ENCODE measurements at places on chromosomes 2 and 18.

- DNase-seq = no peak
Observed at GRCh38 chr2:203352604-203353255, 24.5 kb downstream of the ABI2 start.

DNA sequence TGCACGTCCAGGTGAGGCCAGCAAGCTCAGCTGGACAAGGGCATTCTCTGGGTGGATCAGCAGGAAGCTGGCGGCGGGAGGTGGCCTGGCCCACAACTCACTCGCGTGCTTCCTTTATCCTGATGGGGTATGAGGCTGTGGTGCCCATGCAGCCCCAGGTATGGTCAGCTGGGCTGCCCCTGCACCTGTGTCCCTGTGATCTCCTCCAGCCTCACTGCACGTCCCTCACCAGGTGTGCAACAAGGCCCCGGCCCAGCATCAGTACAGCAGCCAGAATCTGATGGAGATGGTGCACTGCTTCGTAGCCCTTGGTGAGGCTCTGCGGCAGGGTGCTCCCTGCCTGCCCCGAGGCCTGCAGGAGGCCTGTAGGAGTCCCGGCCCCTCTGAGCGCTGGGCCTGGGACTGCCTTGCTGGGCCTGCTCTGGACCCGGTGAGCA, 17.6 kb downstream of the MROH2A start:
- no peak for DNase-seq

- no peak for DNase-seq
Observed at GRCh38 chr18:11760498-11761167, 71.6 kb downstream of the GNAL start.

DNA sequence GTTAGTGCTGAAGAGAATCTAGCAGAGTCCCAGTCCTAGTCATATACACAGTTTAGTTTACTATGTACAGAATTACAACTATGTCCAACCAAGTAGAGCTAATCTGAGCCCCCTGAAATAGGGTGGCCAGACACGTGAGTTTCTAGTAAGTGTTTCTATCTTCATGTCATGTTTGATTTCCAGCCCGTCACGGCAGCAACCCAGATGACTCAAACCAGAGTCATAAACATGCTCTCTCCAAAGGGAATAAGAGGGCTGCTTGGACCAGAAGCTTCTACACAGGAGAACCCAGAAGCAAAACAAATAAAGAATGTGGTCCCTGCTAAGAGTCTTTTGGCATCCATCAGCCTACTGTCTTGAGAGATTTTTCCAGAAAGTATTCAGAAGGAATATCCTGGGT, 64.9 kb upstream of the WIPF1 start:
- DNase-seq = no peak

DNA sequence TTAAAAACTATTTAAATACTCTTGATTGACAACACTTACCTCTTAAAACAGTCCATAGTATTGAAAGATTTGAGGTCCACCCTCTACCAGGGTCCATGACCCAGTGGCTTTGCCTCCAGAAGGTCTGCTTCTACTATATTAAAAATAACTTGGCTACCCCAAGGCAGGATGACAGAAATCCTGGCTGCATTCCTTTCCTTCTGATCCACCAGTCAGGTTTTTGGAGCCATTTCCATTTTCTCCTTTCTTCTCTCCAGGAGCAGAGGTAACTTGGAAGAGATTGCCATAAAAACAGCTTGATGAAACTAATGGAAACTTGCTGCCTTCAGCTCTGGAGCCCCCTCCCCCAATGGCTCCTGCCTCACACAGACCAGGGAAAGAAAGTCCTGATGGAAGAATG, 2.6 kb upstream of the FAM171B start:
- DNase-seq = no peak

DNA sequence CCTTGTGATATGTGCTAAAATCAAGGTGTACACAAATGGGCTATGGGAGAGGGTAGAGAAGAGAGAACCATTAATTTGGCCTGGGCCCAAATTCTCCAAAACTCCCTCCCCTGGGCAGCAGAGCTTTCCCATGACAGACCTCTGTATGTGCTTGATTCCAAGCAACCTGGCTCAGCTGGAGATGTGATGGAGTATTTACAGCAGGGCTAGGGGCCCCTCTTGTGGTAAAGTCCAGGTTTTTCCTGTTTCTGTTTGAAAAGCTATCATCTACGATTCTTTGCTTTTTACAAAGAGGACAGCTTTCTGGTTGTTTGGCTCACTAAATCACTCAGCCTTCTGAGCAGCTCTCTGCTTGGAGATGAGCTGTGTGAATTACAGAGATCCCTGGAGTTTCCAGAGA, 40.3 kb downstream of the KCNS3 start:
- peak; percentile 35 for DNase-seq

DNA sequence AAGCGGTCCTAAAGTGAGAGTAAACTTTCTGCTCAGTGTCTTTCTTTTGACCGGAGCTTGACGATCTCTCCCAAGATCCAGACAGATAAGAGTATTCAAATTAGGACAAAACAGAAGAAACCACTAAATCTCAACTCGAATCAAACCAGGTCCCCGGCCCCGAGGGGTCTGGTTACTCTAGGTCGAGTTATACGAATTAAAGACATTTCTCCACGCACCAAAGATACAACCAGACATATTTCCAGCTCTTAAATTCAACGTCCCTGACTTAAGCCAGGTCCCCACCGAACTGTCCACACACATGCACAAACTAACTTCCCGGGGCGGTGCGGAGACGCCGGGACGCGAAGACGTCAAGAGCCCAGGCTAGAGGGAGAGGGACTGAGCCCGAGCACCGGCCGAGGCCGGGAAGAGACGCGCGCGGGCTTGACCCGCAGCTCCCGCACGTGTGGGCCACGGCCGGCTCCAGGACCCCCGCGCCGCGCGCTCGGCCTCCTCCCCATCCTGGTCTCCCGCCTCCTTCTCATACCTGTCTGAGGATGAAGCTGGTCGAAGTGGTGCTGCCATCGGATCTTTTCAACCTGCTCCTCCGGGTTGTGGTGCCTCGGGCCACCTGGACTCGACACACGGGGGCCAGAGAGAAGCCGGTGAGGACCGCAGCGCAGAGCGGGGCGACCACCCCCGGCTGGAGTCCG, 896 bp downstream of the CACNB4 start:
- DNase-seq = peak; percentile 41

DNA sequence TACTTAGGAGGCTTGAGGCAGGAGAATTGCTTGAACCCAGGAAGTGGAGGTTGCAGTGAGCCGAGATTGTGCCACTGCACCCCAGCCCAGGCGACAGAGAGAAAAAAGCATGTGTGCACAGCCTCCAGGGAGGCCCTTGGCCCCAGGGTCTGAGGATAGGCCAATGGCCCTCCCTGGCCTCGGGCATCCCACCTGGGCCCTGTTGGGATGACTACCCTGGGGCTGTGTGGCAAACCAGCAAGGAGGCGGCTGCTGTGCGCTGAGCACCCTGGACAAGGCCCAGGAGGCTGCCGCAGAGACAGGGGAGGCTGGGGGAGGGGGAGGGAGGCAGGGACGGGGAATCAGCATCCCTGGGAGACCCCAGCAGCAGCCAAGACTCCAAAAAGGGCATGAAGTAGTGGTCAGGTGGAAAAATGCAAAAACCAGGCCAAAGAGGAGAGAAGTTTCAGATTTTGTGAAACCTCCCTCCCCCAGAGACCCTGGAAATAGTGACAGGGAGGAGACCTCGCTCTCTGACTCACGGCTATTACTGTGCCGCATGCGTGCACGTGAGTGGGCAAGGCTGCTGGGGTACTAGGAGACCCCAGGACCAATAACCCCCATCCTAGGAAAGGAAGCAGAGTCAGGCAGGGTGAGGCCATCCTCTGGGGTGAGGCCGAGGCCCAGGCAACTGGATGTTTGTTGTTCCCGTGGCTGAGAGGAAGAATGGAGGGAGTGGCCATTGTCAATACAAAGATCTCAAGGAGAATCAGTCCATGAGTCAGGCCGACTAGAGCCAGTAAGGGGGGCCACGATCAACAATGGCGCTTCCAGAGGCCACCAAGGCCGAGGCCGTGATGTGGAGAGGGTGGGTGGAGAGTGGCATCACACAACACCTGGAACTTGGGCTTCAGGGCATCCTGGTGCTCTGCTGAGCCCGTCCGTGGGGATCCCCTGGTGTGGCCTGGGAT, 16.0 kb upstream of the B3GNT7 start:
- DNase-seq = no peak

DNA sequence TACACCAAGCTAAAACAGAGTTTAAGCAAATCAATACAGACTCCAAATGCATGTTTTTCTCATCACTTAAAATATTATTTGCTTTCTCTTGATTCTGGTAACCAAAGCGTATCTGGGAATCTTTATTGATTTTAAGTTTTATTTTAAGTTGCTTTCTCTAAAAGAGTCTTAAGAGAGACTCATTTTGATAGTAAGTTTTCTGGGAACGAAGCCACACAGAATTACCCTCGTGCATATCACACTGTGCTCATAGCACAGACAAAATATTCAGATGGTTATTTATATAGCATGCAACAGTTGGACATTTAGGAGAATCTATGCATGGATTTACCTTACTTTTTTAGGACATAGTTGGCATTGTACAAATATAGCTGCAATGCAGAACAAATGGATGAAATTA, 597.5 kb upstream of the NRXN1 start:
- no peak for DNase-seq

GRCh38 chr2:191243154-191243553, 2.0 kb upstream of the MYO1B start:
- no peak for DNase-seq

DNA sequence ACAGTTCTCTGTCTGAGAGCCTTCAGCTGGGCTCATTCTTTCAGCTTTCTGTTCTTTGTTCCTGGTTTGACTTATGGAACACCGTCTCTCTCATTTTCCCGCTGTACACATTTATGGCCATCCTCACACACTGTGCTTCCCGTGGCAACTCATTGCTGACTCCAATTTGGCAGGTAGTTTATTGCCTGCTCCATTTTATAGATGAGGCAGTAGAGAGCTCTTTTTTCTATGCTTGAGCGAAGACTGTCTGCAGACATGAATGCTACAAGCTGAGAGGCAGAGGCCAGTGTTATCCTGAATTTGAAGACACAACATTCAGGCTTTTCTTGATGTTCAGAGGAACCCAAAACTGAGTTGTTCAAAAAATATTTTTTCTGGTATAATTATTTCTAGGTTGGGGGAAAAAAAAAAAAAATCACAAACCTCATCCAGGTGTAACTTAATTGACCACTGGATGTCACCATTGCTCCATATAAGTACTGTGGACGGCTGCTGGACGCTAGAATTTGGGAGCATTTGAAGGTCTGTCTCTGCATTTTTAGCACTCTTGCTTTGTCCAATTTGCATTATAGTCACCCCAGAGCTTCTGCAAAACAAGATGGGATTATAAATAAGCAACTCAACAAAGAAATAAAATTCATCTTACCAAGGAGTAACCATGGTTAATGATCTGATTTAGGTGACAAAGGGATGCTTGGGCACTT, 83.5 kb downstream of the HRH4 start:
- DNase-seq = peak; percentile 65

- DNase-seq = no peak
Observed at GRCh38 chr18:31209041-31209440, 46.4 kb upstream of the DSC1 start.

DNA sequence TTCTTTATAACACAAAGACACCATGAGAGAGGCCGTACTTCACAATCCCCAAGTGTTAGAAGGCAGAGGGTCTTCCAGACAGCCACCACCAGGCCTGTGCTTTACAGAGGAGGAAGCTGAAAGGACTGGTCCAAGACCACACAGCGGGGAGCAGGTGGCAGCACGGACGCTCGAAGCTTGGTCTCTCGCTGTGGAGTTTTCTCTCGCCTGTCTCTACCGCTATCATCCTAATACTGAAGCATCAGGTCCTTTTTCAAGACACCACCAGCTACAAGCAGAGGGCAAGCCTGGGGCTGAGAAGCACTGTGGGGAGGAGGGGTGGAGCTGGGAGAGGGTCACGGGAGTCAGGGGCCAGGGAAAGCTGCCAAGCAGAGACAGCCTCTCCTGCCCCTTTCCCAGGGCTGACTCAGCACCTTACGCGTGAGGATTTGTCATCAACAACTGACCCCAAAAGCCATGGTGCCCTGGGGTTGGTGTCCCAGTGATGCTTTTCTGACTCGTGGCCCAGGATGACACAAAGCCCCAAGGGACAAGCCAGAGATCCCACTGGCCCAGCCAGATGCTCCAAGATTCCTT, 31.9 kb upstream of the FOSL2 start:
- DNase-seq = no peak

DNA sequence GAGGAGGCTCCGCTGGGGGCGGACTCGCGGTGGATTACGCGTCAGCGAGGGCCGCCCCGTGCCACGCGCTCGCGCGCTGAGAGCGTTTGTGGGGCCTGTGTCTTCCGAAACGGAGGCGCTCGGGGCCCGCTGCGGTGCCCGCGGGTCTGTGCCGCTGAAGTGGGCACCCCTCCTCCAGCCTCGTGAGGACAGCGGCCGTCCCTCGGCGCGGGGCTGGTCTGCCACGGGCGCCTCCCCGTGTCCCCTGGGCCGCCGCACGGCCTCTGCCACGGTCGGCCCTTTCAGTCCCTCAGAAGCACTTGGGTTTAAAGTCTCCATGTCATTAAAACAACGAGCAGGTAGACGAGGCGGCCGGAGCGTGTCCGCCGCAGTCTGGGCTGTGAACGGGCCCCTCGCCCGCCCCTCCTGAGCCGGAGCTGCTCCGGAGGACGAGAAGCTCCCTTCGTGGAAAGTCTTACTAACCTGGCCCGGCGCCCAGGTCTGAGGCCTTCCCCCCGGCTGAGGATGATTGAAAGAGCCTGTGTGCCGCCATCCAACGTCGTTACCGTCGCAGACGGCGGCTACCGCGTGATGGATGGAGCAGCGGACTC, 97.6 kb downstream of the NFATC1 start:
- DNase-seq = no peak

DNA sequence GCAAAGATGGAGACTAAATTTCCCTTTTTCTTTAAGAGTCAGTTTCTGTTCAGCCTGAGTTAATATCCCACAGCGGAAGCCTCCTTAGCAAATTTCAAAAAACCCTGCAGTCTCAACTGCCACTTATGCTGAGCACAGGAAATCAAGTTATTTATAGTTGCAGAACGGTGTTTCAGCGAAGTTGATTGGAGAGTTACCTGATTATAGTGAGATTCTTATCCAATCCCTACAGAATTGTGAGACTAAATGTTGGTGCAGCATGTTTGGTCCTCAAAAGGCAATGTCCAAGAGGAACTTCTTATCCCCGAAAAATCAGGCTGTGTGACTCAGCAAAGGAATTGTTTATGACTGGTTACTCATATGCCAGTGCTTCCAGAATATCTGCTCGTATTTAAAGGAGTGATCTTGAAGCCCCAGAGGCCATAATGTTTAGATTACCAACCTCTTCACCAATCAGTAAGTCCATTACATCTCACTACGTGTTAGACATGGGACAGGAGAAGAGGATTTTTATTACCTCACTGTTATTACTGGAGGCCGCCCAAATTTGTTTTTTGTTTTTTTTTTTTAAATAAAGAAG, 67.9 kb downstream of the LRRFIP1 start:
- DNase-seq = peak; percentile 84
